ENCODE measurements at places on chromosomes 2 and 18.

DNA sequence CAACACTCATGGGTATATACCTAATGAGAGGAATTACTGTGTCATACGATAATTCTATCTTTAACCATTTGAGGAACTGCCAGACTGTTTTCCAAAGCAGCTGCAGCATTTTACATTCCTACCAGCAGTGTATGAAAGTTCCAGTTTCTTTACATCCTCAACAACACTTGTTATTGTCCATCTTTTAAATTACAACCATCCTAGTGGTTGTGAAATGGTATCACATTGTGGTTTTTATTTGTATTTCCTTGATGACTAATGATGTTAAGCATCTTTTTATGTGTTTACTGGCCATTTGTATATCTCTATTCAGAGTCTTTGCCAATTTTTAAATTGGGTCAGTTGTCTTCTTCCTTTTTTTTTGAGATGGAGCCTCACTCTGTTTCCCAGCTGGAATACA is 4.0 kb upstream of the CKAP2L start:
- no peak for DNase-seq

GRCh38 chr2:146820672-146821071 is 1024.2 kb upstream of the ACVR2A start:
- peak; percentile 45 for DNase-seq

- DNase-seq: no peak
These were observed 244.1 kb downstream of the ACKR3 start for GRCh38 chr2:236813766-236814165.

DNA sequence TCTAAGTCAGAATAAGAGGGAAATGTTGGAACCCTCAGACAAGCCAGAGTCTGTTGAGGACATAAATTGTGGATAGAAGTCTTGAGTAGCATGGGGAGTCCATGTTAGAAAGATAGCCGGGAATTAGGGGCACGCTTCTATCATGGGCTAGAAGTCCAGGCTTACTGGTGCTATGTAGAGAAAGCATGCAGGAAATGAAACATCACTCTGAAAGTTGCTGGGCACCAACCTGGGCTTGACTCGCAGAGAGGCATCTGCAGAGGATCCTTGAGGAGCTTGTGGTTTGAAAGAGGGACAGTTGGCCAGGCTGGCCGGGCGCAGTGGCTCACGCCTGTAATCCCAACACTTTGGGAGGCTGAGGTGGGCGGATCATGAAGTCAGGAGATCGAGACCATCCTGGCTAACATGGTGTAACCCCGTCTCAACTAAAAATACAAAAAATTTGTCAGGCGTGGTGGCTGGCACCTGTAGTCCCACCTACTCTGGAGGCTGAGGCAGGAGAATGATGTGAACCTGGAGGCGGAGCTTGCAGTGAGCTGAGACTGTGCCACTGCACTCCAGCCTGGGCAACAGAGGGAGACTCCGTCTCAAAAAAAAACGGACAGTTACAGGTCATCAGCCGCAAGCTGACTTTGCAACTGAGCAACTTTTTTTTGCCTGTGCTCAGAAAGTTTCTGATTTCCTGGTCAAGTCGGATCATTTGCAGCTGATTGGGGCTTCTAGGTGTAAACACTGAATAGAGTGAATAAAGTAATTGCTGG is 24.9 kb downstream of the CERS6 start:
- DNase-seq: no peak

DNA sequence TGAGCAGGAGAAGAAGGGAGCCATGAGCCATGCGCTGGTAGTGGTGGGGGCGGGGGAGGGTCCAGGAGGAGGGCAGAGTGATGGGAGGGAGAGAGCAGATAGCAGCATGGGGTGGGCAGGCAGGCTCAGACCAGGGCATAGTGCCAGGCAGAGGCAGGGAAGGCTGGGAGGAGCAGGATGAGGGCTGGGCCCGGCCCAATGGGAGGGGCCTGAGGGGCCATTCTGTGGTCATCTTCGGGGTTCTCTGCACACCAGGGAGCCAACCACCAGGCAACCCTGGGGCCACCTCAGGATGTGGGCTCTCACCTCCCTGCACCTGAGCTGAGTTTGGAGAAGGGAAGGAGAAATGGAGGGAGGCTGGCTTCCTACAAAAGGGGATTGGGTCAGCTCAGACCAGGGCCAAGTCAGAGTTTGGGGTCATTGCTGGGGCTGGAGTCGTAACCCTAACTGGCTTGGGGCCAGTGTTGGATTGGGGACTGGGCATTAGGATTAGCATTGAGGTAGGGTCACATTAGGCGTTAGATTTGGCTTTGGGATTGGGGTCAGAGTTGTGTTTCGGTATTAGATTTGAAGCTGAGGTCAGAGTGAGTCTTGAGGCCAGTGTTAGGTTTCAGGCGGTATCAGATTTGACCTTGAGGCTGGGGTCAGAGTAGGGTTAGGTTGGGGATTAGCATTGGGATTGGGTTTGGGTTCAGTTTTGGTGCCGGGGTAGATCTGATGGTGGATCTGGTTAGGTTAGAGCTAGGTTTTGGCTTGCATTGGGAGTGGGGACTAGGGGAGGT is 11.2 kb downstream of the VIL1 start:
- DNase-seq: no peak

GRCh38 chr2:207643892-207644291 is 18.7 kb upstream of the METTL21A start:
- no peak for DNase-seq

DNA sequence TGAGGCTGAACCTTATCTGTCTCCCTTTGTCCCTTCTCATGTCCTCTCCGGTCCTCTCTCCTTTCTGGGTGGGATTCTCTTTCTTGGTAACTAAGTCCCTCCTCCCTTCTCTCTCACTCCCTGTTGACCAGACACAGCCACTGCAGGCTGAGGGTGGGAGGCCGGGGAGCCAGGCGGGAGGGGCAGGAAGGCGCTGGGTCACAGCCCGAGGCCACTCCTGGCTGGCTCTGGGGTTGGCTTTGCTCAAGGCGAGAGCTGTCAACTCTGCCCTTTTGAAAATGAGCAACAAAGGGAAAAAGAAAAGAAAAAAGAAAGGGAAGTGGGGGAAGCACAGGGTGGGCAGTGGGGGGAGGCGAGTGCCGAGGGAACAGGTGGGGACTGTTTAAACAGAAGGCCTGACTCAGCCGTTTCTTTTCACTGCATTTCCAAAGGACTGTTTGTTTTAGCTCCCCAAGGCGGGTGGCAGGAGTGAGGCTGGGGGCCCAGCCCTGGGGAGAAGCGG is 70.5 kb upstream of the IGFBP5 start:
- peak; percentile 38 for DNase-seq

DNA sequence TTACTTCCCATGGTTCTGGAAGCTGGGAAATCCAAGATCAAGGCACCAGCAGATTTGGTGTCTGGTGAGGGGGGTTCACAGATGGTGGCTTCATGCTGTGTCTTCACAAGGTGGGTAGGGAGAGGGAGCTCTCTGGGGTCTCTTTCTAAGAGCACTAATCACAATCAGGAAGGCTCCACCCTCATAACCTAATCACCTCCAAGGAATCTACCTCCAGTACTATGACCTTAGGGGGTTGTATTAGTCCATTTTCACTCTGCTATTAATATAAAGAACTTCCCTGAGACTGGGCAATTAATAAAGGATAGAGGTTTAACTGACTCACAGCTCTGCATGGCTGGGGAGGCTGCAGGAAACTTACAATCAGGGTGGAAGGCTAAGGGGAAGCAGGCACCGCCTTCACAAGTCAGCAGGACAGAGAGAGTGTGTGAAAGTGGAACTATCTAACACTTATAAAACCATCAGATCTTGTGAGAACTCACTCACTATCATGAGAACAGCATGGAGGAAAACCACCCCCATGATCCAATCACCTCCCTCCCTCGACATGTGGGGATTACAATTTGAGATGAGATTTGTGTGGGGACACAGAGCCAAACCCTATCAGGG is 17.6 kb downstream of the TBC1D8 start:
- no peak for DNase-seq

DNA sequence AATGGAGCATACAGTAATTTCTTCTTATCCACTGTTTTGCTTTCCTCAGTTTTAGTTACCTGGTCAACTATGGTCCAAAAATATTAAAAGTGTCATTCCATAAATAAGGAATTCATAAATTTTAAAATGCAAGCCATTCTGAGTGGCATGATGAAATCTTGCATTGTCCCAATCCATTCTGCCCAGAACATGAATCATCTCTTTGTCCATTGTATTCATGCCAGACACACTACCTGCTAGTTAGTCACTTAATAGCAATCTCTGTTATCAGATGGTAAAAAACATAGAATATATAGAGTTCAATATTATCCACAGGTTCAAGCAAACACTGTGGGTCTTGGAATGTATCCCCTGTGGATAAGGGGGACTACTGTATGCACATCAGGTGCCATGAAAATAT is 872.2 kb upstream of the NXPH2 start:
- peak; percentile 36 for DNase-seq

GRCh38 chr2:44155666-44156446 is 12.8 kb upstream of the PPM1B start:
- no peak for DNase-seq

- DNase-seq: no peak
These were observed 41.0 kb downstream of the TMEM87B start for GRCh38 chr2:112096098-112096497.

DNA sequence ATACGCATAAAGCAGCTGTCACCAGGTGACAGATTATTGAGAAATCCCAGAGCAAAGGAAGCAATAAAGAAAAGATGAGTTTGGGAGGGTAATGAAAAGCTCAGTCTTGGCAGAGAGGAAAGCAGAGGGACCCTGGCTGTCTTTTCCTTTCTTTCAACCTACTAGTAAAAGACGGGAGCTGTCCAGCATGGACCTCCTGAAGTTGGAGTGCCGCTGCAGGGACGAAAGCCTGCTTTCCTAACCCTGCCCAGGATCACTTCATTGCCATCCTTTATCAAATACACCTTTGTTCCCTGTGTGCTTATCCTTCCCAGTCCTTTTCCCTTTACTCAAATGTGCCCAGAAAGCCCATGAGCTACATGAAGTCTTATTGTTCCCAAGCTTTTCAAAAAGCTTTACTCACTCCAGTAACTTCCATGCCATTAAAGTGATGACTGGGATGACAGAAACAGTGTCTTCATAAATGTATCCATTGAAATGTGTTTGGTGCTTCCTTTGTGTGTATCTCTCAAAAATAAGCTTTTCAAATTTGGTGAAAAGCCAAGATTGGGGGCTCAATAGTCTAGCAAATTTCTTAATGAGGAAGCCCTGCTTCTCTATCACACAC is 3.7 kb upstream of the SPR start:
- peak; percentile 72 for DNase-seq

DNA sequence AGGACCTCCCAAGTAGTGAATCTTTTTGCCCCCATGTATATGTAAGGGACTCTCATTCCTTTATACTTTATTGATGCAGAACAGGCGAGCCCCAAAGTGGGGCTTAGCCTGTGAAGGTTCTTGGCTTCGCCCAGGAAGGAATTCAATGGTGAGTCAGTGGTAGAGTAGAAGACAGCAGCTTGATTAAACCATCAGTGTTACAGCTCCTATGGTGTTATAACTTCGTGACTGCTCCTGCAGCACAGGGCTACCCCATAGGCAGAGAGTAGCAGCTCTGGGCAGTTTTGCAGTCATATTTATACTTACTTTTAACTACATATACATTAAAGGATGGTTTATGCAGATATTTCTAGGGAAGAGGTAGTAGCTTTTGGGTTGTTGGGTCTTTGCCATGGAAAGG is 11.0 kb downstream of the FAM171B start:
- no peak for DNase-seq

GRCh38 chr2:195049372-195050031 is 607.5 kb upstream of the SLC39A10 start:
- DNase-seq: no peak

- DNase-seq: no peak
These were observed 53.1 kb downstream of the SP110 start for GRCh38 chr2:230166557-230167170.

- DNase-seq: peak; percentile 9
These were observed 800.1 kb downstream of the SATB2 start for GRCh38 chr2:198657512-198658121.

GRCh38 chr2:209348433-209348832 is 75.4 kb upstream of the MAP2 start:
- DNase-seq: no peak

- DNase-seq: no peak
These were observed 203.0 kb upstream of the PXDN start for GRCh38 chr2:1947316-1947715.

GRCh38 chr18:54830866-54831265 is 2.6 kb downstream of the RAB27B start:
- DNase-seq: no peak

- no peak for DNase-seq
These were observed 79.0 kb downstream of the HDAC4 start for GRCh38 chr2:239321596-239322415.

GRCh38 chr2:20076757-20077156 is 25.3 kb upstream of the LAPTM4A start:
- no peak for DNase-seq

- DNase-seq: no peak
These were observed 169.0 kb downstream of the PRPF40A start for GRCh38 chr2:152548111-152548875.

DNA sequence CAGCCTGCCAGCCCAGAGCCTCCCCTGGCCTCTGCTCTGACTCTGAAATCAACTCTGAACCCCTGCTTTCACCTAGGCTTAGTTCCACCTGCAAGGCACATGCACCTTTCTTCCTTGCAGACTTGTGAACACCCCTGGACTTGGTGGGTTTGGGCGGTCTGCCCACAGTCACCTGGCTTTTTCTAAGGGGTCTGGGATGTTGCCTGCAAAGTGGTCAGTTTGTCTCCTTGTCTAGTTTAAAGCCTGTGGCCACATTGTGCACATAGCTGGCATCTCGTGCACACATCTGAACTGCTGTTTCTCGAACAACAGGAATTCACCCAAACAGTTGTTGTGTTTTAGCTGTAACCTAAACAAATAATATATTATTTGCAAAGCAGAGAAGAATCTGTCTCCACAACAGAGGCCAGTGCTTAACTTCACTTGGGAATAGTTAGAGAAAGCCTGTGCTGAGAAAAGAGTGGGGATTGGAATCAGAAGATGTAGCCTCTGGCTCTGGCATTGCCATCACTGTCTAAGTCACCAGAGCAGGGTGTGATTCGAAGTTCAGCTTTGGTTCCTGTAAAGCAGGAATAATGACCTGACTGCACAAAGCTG is 108.5 kb downstream of the TMEM18 start:
- DNase-seq: no peak

GRCh38 chr18:78727877-78728783 is 251.5 kb upstream of the SALL3 start:
- DNase-seq: no peak

DNA sequence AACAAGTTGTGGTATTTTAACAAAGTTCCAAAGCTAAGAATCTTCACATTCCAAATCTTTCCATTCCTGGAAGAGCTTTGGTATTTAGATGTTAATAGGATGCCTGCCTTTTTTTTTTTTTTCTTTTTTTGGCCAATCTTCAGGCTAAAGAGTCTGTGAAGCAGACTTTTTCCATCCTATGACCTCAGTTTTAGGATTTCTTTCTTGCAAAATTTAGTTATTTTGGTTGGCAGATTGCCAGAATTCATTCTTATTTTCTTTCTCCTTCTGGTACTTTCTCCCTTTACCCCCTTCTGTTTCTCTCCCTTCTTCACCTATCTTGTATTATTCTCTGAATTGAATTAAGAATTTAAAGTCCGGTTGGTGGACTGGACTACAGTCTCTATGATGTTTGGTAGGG is 217.8 kb upstream of the REV1 start:
- DNase-seq: no peak
